ENCODE measurements at places on chromosomes 1 and 21.

- DNase-seq, result no peak
Observed at GRCh38 chr1:40312238-40313205, 4.6 kb downstream of the COL9A2 start.

- no peak for DNase-seq
Observed at GRCh38 chr1:201280884-201281283, 2.4 kb upstream of the PKP1 start.

DNA sequence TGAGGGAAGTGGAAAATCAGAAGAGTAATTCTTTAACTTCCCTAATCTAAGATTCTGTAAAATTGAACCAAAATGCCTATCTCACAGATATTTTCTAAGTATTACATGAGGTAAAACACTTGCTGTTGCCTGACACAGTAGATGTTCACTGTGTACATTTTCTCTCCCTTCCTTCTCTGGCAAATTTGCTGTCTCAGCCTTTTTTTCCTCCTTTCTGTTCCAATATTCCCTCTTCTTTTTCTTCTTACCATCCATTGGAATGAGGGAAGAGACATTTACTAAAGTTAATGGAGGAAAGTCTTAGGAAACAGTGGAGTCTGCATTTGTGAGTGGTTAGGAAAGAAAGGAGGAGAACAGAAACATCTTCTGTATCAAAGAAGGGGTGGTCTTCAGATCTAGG, 239.9 kb downstream of the ZP4 start:
- DNase-seq, result no peak

GRCh38 chr1:238722812-238723211, 663.6 kb upstream of the CHRM3 start:
- DNase-seq, result no peak

DNA sequence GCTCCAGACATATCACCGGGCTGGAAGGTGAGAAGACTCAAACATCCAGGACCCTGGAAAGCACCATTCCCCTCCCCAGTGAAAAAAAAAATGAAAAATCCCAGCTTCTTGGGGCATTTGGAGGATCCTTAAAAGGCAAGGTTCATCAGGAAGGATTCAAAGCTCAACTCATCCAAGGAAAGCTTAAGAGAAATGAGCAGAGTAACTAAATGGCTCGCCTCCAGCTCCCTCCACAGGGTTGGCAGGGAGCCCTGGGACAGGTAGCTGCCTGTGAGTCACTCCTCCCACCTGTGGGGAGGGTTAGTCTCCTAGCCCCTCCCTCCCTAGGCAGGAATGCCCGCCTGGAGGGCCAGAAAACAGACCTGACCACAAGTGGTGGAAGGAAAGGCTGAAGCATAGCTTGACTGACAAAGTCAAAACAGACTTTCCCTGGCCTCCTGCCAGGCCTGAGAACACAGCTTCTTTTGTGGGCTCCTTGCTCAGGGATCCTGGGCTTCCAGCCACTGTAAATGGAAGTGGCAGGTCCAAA, 712 bp upstream of the LAMB3 start:
- peak; percentile 37 for DNase-seq

DNA sequence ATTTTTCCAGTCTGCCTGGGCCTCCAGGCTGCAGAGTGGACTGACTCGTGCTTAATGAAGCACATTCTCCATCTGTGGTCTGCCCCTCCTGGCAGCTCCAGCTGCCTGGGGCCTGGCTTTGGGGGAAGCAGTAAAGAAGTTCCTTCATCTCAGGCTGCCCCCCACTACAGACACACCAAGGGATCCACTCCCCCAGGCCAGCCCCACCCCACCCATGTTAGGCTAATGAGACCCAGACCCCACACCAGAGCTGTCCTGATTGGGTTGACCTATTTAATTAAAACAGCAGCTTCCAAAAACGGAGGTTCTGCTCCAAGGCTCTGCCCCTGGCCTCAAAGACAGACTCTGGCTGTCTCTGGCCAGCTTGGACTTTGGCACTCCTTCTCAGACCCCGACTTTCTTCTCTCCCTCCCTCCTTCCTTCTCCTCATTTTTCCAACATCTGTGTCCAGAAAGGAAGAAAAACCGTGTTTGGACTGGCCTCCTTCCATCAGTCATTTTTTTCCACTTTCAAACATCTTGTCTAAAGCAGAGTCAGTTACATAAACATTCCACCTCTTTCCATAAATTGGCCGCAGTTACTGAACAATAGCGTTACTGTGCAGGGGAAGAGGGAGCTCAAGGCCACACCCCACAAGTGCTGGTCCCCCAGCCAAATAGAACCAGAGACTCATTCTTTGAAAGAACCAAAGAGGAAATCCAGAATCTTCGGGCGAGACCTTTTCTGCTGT, 29.7 kb downstream of the SERTAD4 start:
- no peak for DNase-seq

DNA sequence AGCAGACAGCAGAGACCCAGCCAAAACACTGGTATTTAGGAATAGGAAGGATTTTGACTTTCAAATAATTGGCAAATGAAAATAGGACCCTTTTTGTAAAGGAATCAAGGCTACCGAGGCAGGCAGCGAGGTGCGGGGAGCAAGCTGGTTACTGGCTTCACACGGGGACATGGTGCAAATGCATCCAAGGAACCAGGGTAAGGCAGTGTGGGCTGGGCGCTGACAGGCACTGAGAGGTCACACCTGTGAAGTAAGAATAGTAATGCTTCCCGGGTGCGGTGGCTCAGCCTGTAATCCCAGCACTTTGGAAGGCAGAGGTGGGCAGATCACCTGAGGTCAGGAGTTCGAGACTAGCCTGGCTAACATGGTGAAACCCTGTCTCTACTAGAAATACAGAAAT, 15.5 kb downstream of the CHAF1B start:
- DNase-seq, result no peak

GRCh38 chr1:176552999-176553398, 90.0 kb downstream of the PAPPA2 start:
- DNase-seq, result no peak

- no peak for DNase-seq
Observed at GRCh38 chr1:186535388-186536133, 74.6 kb upstream of the PDC start.

- no peak for DNase-seq
Observed at GRCh38 chr1:86434059-86434458, 10.1 kb downstream of the CLCA2 start.

GRCh38 chr1:16151995-16152384, 3.9 kb downstream of the EPHA2 start:
- DNase-seq, result no peak

DNA sequence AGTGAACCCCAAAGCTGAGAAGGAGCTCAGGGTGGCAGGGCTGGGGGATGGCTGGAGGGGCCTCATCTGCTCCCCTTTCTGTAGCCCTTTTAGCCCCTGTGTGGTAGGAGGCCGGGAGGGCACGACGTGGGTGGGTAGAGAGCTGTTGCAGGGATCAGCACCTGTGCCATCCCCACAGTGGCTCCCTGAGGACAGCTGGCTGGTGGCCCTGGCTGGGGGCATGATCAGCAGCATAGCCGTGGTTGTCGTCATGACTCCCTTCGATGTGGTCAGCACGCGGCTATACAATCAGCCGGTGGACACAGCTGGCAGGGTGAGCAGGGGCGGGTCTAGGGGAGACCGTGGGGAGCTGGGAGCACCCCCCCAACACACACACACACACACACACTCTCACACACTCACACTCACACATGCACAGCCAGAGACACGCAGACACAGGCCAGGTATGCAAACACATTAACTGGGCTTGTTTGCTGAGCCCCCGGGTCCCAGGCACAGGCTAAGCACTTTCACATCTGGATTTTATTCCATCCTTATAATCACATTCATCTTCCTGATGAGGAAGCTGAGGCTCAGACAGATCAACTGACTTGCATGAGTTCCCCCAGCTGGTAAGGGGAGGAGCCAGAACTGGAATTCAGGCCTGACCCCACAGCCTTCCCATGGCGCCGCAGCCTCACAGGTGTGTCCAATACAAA, 2.5 kb downstream of the SLC25A34 start:
- no peak for DNase-seq

- no peak for DNase-seq
Observed at GRCh38 chr1:176904057-176904751, 260.3 kb downstream of the ASTN1 start.

DNA sequence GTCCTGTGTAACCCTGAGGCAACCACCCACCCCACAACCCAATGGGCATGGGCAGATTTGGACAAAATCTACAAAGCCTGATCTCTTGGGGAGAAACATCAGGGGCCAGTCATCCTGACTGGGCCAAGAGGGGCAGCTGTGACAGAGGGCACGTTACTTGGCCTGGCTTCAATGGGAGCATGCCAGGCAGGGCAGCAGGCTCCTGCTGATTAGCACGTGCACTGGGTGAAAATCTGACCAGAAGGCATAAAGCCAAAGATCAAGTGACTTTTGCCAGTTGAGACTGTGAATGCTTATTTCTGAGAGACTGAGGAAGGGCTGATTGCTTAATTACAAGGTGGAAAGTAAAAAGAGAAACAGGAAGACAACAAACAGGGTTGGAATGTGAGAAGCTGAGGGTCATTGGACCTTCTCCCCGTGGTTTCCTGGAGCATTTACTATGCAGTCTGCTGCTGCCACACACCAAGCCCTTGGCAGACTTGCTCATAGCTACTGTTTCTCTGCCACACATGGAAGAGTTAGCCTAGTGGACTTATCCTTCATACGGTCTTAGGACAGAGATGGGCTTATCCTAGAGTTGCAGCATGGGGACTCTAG, 39.8 kb upstream of the TNR start:
- DNase-seq, result no peak

DNA sequence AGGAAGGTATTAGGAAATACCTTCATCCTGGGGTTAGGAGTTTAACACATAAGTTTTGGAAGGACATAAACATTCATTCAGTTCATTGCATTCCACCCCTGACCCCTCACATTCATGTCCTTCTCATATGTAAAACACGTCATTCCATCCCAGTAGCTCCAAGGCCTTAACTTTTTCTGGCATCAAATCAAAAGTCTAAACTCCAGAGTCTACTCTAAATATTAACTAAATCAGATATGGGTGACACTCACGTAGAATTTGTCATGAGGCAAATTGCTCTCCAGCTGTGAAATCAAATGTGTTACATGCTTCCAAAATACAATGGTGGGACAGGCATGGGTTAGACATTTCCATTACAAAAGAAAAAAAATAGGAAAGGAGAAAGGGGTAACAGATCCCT, 298.2 kb upstream of the LRRC7 start:
- no peak for DNase-seq

DNA sequence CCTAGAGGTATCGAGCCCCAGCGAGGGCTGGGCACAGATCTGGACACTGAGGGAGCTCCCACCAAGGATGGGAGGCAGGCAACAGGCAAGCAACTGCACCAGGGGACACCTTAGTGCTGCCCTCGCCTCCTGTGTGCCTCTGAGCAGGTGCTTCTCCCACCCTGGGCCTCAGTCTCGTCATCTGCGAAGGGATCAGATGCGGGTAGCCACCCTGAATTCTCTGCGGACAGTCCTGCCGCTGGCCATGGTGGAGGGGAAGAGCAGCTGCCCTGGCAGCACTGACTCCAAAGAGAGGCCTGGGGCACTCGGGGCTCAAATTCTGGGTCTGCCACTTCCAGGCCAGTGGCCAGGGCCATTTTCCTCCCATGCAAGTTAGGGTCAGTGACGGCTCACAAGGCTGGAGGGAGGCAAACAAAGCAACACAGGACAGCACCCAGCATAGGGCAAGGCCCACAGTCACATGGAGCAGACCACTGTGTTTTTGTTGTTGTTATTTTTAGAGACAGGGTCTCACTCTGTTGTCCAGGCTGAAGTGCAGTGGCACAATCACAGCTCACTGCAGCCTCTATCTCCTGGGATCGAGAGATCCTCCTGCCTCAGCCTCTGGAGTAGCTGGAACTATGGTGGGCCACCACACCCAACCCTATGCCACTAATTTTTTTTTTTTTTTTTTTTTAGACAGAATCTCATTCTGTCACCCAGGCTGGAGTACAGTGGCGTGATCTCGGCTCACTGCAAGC, 7.1 kb upstream of the SDC3 start:
- no peak for DNase-seq

DNA sequence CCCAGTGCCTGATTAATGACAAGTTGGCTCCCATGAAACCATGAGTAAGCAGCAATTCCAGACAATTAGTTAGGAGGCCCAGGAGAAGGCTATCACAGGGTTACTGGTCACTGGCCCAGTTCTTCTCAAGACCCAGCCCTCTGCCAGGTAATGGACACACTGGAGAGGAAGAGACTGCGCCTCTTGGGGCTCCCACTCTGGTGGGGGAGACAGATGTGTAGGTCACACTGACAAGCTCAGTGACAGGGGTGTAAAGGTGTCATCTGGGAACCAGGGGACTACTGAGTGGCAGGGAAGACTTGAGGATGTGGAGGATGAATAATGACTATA, 4.9 kb downstream of the HPCA start:
- DNase-seq, result no peak

- no peak for DNase-seq
Observed at GRCh38 chr1:243286409-243287122, 30.7 kb downstream of the SDCCAG8 start.

GRCh38 chr1:165936542-165936941, 109.1 kb downstream of the UCK2 start:
- no peak for DNase-seq

- no peak for DNase-seq
Observed at GRCh38 chr1:206998816-206999215, 28.6 kb upstream of the FCAMR start.

Data from activated CD8-positive, alpha-beta memory T cell treated with anti-CD3 and anti-CD28 coated beads, Interleukin-2, amount 50 U/mL, for 4 hours (primary cell).